Dorsolateral prefrontal cortex (tissue), 122 donors: ENCODE measurements at places on chromosomes 11 and 22.

DNA sequence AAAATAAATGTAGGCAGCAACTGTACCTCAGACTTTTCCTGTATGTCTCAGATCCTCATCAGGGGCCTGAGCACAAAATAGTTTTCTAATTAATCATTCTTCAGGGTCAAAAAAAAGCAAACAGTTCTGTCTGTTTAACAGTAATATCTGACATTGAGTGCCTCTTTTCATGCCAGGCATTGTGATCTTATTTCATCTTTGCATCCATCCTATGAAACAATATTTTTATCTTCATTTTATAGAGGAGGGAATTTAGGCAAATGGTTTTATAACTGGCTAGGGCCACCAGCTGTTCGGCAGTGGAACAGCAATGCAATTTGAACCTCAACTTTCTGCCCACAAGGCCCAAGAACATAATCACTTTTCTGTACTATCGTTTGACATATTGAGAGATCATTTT is 145.6 kb downstream of the WNT7B start:
- no peak for DNase-seq

- DNase-seq = no peak
Measured at GRCh38 chr11:32331792-32332191, 103.5 kb downstream of the WT1 start.

DNA sequence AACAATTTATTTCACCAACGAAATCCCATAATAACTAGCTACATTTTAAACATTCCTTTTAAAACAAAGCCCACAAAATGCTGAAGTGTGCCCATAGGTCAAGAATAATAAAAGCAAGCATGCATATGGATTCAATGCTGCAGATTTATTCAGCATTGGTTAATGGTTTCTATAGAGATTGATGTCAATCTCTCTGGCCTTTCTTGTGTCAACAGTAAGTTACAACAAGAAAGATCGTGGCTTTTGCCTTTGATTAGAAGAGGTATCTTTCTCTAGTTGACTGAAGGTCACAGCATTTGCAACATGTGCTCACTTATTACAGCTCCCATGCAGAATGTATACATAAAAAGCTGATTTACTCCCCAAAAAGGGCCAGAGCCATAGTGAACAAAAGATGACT is 1.4 kb upstream of the SOX6 start:
- no peak for DNase-seq

- DNase-seq = no peak
Measured at GRCh38 chr22:28231441-28231840, 312.4 kb upstream of the PITPNB start.

DNA sequence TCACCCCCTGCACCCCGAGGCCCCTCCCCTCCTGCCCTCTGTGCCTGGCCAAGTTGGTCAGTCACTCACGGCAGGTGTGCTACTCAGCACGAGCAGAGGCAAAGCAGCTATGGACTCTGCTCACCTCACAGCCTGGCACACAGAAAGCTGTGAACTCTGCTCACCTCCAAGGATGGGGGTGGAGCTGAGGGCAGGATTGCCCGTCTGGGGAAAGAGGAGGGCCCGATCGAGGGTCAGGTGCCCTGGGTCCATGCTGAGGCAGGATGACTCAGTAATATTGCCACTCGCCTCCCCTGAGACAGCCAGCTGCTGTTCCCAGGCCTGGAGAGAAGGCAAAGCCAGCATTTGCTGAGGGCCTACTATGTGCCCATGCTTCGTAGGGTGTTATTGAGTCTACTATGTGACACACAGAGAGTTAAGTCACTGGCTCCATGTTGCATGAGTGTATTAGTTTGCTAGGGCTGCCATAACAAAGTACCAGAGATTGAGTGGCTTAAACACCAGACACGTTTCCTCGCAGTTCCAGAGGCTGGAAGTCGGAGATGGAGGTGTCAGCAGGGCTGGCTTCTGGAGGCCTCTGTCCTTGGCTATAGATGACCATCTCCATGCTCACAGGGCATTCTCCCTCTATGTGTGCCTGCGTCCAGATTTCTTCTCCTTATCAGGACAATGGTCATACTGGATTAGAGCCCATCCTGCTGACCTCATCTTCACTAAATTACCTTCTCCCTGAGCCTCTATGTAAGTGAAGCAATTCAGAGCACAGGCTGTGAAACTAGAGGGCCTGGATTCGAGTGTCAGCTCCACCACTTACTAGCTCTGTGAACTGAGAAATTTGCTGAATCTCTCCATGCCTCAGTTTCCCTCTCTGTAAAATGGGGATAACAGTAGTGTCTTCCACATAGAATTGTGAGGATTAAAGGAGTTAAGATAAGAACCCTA is 13.2 kb upstream of the TSKU start:
- DNase-seq = no peak

- no peak for DNase-seq
Measured at GRCh38 chr11:47986742-47987141, 6.4 kb downstream of the PTPRJ start.

DNA sequence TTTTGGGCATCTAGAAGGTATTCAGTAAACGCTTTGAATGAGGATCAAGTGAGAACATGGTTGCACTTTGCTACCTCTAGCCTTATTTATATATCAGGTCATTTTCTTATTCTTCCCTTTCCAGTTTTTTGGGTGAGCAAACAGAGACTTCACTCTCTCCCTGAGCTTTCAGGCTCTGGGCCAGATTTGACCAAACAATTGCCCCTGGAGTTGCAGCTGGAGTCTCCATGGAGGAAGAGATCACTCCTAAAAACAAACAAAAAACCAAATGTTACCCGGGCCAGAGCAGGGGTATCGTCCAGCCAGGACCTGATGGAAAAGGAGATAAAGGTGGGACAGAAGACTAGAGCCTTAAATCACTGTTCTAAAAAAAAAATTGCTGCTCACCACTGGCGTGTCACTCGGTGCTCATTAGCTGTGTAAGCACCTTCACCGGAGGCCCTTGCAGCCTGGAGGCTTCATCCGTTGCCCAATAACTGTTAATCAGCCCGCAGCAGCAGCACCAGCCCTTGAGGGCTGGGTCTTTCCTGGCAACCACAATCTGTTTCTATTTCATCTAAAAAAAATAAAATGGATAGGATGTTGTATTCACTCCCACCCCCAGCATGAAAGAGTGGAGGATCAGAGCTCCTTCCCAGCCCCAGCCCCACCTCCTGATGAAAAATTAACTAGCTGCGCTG is 125.0 kb downstream of the PKNOX2 start:
- DNase-seq = no peak

- DNase-seq = no peak
Measured at GRCh38 chr22:39182478-39183030, 30.1 kb upstream of the CBX7 start.

DNA sequence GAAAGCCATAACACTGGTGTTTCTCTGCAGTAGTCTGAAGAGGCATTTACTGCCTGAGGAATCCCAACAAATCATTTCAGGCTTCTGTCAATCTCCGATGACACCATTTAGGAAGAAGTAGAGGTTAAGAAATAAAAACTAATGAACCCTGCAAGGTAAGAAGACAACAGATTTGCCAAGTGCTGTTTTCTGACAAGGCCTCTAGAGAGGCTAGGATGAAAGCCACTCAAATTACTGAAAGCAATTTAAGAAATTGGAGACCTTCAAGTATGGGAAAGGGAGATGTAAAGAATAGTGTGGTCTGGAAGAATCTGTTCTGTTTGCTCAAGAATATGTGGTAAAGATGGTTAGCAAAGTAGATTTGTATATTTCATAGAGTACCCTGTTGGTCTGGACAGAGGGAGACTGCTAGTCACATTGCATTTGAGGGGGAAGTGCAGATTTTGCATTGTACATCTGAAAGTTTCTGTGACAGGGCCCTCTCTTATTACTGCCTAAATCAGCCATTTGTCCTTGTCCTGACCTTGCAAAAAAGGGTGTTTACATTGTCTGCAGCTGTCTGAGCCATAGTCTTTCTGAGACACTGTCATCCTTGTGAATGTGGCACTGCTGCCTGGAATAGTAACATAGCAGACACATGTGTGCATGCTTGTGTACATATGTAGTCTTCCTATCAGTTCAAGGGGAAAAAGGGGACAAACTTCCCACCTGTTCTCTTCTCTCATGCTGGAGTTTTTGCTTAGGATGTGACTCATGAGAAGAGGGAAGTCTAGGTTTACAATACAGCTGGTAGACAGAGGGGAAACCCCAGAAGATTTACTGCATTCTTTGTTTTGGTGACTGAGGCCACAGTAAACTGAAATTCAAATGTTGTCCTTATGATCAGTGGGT is 640.2 kb upstream of the KIRREL3 start:
- DNase-seq = no peak

GRCh38 chr22:17260950-17261349 is 41.7 kb upstream of the ADA2 start:
- no peak for DNase-seq

- no peak for DNase-seq
Measured at GRCh38 chr11:120877746-120878365, 146.0 kb upstream of the TBCEL start.

DNA sequence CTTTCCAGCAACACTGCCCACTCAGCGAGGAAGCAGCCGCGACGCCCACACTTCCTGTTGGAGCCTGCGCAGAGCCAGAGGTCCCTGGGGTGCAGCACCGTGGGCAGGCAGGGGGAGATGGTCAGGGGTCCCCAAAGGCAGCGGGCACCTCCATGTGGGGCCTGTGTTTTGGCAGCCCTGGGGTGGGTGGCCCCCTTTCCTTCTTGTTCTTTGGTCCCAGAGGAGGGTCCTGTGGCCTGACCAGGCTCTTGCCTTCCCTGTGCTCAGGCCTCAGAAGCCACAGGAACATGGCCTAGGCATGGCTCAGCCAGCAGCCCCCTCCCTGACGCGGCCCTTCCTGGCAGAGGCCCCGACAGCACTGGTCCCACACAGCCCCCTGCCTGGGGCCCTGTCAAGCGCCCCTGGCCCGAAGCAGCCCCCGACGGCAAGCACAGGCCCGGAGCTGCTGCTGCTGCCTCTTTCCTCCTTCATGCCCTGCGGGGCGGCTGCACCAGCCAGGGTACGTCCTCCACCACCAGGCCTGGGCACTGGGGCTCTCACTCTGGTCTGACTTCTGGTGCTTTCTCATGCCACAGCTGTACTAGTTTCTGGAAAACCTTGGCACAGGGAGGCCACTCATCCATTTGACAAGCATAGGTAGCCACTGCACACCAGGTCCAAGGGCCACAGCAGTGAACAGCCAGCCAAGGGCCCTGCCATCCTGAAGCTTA is 47.1 kb downstream of the PISD start:
- DNase-seq = no peak

GRCh38 chr11:75509020-75509720 is 16.6 kb downstream of the GDPD5 start:
- no peak for DNase-seq

GRCh38 chr22:38462960-38463784 is 4.7 kb upstream of the KDELR3 start:
- peak; percentile 36 for DNase-seq

DNA sequence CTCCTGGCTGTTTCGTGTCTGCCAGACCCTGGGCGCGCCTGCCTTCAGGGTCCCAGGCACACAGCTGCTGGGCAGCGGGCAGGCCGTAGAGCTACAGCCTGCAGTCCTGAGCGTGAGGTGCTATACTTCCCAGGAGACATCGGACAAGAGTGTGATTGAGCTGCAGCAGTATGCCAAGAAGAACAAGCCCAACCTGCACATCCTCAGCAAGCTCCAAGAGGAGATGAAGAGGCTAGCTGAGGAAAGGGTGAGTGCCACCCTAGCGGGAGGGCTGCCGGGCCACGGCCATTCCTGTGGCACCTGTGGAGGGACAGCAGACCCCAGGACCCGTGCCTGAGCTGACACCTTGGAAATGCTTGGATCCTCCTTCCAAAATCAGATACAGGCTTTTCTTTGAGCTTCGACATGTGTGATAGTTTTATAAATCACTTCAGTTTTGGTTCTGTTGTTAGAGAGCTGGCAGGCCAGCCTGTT is 7.1 kb upstream of the RANBP1 start:
- DNase-seq = no peak

DNA sequence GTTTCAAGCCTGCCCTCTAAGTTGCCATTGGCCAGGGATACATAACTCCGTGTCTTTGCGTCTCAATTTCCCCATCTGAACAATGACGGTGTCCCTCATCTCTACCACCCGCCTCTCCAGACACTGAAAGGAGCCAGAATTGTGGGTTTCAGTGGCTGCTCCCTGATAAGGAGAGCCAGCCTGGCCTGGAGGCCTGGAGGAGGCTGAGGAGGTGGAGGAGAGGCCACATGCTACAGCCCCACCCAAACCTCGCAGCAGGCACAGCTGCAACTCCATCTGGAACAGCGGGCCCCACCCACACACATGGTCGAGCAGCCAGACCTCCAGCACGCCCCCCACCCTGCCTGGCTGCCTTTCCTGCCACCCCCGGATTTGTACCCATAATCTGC is 34.4 kb upstream of the CD82 start:
- no peak for DNase-seq

- no peak for DNase-seq
Measured at GRCh38 chr11:21653951-21654421, 538.9 kb upstream of the ANO5 start.

GRCh38 chr11:69799582-69799981 is 19.6 kb downstream of the FGF3 start:
- no peak for DNase-seq

DNA sequence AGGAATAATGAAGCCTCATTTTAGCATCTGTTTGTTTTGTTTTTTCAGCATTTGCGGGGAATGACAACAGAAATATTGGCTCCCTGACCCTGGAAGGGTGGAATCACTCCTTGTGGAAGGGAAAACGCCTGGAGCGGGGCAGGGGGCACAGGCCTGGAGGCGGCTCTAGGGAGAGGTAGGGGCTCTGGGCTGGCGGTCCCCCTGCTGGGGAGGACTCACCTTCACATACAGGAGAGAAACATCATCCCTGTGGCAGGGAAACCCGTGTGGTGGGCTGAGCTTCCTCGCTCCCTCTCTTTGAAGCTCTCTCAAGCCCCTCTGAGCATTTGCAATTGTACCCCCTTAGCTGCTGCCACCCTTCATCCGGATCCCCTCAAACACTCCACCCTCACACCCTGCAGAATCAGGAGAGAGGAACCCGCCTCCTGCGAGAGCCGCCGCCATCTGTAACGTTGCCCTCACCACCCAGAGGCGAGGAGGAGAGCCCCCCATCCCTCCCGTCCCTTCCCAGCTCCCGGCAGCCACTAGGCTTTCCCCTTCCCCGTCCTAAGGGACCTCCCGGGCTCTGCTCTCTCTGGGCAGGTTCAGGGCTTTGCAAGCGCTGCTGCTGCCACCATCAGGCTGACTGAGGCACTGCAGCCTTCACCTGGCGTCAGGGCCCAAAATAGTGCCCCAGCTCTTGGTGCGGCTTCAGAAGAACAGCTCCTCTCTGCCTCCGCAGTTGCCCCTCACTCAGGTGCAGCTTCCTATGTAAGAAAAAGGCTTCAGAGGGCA is 10.4 kb downstream of the KIRREL3 start:
- peak; percentile 88 for DNase-seq
